ENCODE measurements at places on chromosomes 2 and 18.

DNA sequence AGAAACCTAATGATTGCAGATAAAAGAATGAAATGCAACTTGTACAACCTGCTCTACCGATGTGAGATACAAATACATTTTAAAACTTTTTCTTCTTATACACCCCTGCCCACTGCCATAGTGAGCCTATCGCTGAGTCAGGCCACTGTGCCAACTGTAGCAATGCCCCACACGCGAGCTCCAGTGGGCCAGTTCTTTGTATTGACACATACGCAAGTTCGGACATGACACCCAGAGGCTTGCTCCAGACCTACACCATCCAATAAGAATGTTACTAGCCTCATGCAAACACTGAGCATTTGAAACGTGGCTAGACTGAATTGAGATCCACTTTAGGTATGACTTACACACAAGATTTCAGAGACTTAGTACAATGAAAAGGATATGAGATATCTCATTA lies 340.1 kb downstream of the ARHGAP15 start:
- no peak for DNase-seq

DNA sequence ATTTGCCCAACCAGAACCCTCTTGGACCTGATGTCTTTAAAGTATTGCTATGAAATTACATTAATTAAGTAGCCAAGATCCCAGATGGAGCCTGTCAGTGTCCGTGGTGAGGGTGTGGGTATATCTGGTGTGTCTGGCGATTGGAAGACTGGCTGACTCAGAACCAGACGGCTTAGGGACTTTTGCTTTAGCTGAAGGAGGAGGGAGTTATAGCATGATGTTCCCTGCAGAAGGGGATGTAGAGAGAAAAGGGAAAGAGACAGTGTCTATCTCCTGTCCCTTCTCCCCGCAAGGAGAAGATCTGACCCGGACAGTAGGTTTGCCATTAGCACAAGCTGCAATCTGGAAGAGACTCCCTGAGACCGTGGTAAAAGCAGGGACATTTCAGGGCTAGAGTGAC lies 60.6 kb downstream of the POU3F3 start:
- no peak for DNase-seq

DNA sequence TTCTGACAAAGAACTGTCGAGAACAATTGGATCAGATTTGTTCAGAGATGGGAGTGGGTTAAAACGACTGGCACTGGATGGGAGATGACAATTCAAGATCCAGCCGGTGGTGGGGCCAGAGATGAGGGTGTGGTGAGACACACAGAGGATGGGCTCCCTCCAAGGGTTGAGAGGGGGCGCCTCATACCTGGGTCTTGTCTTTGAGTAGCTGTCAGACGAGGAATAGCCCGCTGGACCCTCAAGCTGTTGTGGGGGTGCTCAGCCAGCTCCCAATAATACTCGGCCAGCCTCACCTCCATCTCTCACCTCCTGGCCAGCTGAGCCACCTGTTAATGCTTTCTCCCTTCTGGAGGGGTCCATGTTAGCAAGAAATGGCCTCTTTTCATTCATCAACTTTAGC lies 14.0 kb downstream of the INPP5D start:
- no peak for DNase-seq

DNA sequence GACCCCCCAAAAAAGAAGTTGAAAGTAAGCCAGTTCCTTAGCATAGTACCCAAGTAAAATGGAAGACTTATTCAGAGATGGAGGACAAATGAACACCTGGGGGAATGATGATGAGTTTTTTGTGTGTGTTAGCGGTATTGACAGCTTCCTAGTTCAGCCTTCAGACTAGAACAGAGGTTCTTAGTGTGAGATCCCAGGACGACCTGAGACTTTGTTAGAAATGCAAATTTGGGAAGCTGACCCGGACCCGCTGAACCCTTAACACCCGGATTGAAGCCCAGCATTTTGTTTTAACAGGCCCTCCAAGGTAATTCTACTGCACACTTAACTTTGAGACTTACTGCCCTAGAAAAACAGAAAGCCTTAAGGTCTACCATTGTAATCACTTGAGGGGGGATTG lies 20.3 kb downstream of the SPOPL start:
- DNase-seq, result no peak

- DNase-seq, result no peak
Measured at GRCh38 chr2:223894009-223894408, 51.1 kb downstream of the WDFY1 start.

GRCh38 chr2:190846746-190847145 lies 33.9 kb upstream of the GLS start:
- DNase-seq, result peak; percentile 38

DNA sequence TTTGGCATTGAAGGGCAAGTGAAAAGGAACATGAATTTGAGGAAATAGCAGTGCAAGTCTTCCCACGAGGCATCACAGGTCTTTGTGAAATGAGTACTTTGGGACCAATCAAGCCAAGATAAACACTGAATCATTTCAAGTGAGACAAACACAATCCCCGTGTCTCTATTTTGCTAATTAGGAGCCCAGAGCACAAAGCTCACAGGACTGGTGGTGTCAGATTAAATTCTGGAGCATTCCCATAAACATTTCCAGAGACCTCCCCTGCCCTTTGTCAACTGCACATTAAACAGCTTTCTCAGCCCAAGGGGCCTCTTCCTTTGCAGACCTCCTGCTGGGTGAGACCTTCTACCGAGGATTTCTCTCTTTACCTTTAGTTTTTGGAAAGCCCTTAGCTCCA lies 50.7 kb downstream of the DAPL1 start:
- no peak for DNase-seq

DNA sequence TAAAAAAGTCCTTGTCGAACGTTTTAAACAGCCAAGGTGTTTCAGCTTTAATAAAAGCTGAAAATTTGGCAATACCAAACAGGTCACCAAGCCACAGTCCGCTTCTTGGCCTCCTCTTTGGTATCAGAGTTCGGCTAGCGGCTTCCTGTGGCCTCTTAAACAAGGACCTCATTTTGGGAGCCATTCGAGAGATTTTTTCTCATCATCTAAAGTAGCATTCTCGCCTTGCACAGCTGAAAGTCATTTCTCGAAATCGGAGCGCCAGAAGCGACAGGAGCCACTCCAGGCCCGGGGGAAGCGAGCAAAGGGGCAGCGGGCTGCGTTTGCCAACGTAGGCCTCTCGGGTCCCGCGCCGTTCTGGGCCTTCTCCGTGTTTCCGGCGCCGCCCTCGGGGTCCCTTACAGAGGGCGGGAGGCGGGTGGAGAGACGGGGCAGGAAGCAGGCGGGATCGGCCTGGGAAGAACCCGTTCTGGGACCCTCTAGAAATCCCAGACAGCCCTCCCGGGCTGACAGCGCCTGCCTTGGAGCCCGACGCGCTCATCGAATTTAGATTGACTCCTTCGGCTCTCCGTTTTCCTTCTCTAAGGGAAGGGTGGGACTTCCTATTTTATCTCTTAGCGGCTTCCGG lies 522 bp upstream of the ZNF407 start:
- peak; percentile 78 for DNase-seq

DNA sequence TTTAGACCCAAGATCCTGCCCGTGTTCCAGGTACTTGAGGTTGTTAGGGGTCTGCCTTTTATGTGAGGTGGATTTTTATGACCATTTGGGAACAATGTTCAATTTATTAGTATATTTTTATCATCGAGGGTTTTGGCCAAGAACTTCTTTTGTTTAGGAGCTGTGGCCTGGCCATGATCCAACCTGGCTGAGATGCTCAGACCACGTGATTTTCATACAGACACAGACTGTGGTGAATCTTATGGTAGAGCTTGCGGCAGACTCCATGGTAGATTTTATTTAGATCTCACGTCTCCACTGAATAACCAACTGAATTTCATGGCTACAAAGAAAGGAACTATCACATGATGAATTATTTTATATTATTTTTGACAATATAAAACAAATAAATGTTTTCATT lies 405.5 kb upstream of the VWC2L start:
- DNase-seq, result no peak

- no peak for DNase-seq
Measured at GRCh38 chr2:143378996-143379395, 249.8 kb downstream of the ARHGAP15 start.

DNA sequence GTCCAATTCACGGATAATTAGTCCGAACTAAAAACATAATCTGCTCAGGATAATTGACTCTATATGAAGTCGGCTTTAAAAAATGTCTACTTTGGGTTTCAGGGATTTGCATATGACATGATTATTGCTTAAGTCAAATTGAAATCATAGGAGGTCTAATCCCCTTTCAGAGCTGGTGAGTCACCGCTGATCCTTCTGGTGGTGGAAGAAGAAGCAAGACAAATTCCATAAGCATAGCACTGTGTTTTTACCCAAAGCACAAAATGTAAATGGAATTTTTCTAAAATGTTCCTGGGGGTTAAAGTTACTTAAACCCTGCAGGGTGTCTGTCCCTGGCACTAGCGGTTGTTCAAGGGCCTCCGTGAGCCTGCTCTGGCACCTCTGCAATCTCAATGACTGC lies 460.2 kb downstream of the LRATD1 start:
- DNase-seq, result no peak

GRCh38 chr2:140249821-140250220 lies 1469.6 kb upstream of the NXPH2 start:
- DNase-seq, result no peak

DNA sequence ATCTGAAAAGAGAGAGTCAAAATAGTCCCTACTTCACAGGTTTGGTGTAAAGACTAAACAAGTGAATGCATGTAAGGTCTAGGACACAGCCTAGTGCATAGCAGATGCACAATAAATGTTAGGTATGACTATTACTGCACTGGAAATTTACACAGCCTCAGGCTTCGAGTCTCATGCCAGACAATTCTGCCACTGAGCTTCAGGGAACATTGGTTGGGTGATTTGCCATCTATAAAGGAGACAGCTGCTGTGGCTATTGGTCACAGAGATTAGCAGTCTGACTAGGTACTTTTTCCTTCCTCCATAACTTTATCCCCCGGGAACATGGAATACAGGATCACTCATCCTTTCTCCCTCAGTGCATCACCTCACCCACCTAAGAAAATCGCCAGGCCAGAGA lies 89.2 kb downstream of the FAM124B start:
- DNase-seq, result no peak

DNA sequence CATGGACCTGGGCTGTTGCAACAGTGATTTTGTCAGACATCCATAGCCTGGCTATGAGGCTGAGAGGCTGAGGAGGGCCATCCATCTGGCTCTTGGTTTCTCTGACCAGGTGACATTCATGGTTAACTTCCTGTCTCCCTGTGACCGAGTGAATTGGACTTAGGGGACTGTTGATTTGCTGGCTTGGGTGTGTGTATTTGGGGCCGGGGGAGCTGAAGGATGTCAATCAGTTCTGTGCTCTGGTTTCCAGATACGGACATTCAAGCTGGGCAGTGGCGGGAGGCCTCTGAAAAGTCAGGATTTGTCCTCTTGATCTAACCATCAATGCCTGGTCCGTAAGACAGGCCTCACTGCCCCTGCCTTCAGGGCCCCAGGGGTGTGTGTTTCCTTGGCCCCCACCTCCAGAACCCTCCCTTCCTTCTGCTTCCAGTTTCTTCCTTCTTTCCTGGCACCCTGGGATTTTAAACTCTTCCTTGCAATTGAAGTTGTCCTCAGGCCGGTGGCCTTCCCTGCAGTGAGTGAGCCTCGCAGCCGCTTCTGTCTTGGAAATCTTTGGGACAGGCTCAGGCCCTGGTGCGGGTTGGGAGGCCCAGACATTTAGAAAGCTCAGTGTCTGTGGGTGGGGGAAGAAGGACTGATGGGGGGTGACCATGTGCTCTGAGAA lies 54.7 kb upstream of the HAAO start:
- DNase-seq, result no peak

DNA sequence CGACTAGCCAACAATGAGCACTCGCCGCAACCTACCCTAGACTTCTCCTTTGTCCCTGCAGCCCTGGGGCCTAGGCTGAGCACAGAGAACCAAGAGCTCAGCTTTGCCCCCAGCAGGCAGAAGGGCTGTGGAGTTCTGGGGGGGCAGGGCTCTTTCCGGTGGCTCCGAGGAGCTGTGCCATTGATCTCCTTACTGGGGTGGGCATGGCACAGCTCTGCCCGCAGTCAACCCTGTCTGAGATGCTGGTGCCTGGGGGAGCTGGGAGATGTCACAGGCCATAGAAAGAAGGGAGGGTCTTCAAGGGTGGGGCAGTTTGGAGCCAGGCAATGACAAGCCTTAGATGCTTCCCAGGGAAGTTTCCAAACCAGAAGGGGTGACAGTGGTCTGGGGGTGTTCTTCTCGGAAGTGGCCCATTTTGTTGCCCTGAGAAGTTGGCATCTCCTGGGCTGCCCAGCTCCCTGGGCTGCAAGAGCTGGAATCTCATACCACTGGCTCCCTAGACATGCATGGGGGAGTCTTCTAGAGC lies 14.1 kb upstream of the GPR55 start:
- DNase-seq, result no peak

GRCh38 chr2:20738772-20739171 lies 71.8 kb downstream of the GDF7 start:
- no peak for DNase-seq
